ENCODE measurements at places on chromosomes 4 and X.

- DNase-seq = no peak
Observed at GRCh38 chr4:132015321-132015720, 1133.8 kb upstream of the PCDH10 start.

DNA sequence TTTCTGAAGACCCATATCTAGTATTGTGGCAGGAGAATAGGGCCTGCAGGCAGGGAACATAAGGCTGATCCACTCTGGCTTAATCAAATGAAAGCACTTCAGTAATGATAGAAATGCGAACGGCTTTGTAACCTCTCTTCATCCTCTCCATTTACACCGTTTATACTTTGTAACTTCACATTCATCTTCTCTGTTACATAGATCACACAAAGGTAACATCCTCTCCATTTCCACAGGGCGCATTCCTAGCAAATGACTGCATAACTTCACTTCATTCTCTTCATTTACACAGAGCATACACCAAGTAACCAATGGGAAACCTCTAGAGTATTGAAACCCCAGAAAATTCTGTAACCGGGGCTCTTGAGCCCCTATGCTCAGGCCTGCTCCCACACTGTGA, 65.5 kb upstream of the SLC34A2 start:
- DNase-seq = no peak

DNA sequence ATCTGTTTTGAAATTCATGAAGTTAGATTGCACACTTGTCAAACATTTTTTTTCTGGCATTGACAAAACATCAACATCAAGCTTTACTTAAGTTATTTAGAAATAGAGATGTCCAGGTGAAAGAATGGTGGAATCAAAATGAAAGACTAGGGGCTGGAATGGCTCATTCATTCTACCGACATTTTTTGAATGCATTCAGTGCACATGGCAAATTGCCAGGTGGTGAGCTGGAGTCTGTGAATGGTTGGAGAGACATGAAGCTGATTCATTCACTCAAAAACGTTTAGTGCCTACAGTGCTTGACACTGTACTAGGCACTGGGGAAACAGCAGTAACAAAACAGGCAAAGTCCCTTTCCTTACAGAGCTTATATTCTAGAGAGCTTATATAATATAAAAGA, 292.4 kb downstream of the PPP1R2C start:
- no peak for DNase-seq

DNA sequence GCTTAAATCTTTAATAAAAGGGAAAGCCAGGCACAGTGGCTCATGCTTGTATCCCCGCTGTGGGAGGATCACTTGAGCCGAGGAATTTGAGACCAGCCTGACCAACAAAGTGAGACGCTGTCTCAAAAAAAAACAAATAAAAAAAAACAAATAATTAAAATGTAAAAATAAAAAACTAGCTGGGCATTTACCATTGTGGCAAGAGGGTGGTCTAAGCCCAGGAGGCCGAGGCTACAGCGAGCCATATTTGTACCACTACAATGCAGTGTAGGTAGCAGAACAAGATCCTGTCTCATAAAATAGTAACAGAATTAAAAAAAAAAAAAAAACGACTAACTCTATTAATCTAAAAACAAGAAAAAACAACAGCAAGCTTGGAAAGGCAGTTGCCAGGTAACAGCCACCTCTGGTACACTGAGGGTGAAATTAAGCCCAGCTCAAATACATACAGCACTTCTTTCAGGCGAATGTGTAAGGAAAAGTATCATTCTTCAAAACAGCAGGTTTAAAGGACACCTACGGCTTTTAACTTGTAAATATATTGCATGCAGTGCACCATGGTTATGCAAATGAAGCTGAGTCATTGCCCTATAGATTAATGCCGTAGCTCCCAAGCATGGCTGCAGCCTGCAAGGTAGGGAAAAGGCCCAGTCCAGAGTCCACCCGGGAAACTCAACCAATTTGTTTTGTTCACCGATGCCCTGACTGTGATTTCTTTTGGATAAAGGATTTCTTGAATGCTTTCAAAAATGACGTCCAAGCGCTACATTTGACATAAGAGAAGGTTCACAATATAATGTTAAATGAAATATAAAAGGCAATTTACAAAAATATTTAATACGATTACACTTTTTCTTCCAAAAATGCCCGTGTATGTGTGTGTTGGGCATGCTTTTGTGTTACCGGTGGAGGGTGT, 14.5 kb upstream of the TXLNG start:
- no peak for DNase-seq

DNA sequence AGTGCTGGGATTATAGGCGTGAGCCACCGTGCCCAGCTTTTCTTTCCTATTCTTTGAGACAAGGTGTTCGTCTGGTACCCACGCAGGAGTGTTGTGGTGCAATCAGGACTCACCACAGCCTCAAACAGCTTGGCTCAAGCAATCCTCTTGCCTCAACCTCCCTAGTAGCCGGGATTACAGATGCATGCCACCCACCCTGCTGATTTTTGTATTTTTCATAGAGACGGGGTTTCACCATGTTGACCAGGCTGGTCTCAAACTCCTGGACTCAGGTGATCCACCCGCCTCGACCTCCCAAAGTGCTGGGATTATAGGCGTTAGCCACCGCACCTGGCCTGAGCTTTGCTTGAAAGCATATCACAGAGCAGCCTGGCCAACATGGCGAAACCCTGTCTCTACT, 1.5 kb upstream of the CRLF2 start:
- no peak for DNase-seq

- no peak for DNase-seq
Observed at GRCh38 chrX:123189338-123189737, 5.3 kb downstream of the GRIA3 start.

DNA sequence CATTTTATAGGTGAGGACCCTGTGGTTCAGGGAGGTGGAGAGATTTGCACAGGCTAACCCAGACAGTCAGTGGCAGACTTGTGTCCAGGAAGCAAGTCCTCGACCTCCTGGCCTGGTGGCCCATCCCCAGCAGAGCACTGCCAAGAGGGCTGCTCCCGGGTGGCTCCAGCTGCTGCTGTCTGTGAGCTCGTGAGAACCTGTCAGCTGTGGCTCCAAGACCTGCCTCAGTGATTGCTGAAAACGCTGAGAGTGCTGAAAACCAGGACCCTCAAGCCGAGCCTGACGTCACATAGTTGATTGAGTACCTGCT, 74.2 kb downstream of the RTL9 start:
- no peak for DNase-seq

DNA sequence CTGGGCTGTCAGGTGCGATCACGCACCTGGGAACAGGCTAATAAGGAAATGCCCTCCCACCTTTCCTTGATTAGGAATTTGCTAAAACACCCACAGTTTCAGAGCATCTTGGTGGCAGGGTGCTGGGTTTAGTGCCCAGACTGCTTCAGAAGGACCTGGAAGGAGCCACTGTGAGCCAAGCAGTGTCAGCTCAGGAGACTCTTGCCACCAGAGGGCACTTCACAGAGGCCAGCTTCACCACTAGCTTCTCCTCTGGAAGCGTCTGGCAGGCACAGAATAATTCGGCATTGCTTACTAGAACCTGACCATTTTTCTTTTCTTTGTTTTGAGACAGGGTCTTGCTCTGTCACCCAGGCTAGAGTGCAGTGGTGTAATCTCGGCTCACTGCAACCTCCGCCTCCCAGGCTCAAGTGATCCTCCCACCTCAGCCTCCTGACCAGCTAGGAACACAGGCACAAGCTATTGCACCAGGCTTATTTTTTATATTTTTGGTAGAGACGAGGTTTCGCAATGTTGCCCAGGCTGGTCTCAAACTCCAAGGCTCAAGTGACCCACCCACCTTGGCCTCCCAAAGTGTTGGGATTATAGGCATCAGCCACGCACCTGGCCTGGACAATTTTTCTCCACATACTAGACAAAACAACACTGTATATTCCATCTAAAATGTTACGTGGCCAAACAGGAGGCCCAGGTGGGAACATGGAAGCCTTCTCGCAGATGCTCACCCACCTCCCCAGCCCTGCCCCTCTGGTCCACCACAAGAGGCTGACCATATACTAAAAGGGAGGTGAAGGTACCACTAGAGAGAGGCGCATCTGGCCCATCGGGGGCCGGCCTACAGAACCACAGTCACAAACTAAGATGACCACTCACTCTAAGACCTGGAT, 14.1 kb downstream of the NOP14 start:
- DNase-seq = no peak

DNA sequence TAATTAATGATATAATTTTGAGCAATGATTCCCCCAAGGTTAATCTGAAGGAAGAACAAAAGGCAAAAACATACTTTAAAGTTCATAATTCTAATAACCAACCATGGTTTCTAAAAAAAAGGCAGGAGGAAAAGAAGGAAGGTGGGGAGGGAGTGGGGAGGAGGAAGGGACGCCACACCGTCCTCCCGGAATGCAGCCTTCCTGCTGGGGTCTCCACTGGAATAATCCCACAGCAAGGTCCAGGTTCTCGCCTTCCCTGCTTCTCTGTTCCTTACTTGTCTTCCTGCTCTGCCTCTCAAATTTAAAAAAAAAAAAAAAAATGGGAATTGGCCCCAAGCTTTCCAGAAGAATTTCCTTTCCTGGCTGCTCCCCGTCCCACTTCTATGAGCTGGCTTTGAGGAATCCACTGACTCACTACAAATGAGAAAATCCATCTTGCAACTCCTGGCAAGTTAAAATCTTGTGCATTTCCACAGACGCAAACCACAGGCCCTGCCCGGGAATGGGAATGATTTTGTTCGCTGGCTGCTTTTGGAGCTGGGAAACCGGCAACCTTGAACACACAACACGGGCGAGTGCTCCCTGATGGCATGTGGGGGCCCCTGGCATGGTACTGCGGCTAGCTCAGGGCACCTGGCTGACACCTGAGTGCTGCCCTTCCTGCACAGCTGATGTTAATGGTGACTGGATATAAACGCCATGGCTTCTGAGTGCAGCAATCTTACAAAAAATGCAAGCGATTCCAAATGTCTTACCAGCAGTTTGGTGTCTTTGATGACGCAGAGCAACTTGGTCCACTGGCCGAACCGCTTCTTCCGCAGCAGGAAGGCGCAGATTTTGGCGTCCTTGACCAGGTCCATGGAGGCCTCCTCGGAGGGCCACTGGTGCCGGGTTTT, 97.0 kb downstream of the AFAP1 start:
- DNase-seq = no peak

DNA sequence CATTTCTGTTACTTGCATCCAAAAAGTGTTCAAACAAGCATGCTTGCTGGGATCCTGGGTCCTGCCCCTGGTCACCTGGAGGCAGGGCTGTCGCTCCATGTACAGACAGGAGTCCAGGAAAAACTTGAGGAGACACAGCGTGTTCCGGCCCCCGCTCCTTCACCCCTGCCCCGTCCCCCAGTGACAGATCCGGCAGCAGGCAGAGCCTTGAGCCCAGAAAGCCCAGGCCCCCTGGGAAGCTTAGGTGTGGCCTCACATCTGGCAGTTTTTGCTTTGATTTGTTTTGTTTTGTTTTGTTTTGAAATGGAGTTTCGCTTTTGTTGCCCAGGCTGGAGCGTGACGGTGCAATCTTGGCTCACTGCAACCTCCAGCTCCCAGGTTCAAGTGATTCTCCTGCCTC, 67.0 kb downstream of the TRMT44 start:
- no peak for DNase-seq

DNA sequence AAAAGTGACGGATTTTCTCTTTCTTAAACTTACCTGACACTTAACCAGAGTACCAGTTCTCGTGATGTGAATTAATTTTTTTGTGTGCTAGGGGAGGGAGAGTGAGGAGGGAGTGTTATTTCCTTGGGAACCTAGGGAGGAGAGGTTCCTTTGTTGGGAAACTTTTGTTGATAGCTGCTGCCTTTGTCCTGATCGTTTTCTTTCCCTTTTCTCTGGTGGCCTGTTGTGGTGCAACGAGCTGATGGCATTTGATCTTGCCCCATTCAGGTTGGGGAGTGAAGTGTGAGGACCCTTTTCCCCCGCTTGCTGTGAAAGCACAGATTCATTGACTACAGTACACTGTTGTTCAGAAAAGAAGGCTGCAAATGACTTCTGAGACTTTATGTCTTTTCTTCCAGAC, 59.8 kb downstream of the SLC9A6 start:
- no peak for DNase-seq

- DNase-seq = no peak
Observed at GRCh38 chr4:138672393-138672976, 343.1 kb upstream of the NOCT start.

GRCh38 chr4:7978489-7978888, 38.8 kb upstream of the AFAP1 start:
- DNase-seq = no peak

DNA sequence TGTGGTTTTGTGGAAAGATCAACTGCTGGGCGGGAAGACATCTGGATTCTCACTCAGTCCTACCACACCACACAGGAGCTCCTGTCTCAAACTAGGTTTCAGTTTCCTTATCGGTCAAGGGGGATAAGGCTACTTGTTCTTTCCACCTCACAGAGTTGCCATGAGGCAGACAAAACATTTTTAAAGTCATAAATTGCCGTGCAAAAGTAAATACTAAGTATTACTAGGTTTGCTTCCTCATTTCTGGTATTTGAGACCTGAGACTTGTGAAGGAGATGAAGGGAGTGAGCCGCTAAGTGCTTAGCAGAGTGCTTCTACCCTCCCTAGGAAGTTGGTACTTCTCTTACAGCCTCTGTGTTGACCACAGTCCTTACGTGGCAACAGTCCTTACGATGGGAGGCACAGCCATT, 1.5 kb downstream of the LAP3 start:
- DNase-seq = no peak

DNA sequence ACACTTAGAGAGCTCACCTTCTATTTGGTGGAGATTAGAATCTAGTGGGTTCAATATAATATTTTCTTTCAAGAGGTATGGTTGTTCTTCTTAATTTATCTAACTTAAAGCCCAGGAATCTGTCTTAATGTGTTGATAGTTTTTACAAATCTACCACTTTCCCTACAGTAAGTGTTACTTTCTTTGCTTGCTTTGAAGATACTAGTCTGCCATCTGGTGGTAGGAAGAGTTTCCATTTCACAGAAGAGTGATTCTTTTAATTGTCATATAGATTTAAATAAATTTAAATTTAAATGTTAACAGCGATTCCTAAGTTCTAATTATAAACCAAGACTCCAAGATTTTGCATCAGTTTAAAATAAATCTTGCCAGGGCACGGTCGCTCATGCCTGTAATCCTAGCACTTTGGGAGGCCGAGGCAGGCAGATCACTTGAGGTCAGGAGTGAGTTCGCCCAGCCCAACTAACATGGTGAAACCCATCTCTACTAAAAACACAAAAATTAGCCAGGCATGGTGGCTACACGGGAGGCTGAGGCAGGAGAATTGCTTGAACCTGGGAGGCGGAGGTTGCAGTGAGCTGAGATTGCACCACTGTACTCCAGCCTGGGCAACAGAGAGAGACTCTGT, 43.5 kb downstream of the NUDT9 start:
- DNase-seq = no peak

DNA sequence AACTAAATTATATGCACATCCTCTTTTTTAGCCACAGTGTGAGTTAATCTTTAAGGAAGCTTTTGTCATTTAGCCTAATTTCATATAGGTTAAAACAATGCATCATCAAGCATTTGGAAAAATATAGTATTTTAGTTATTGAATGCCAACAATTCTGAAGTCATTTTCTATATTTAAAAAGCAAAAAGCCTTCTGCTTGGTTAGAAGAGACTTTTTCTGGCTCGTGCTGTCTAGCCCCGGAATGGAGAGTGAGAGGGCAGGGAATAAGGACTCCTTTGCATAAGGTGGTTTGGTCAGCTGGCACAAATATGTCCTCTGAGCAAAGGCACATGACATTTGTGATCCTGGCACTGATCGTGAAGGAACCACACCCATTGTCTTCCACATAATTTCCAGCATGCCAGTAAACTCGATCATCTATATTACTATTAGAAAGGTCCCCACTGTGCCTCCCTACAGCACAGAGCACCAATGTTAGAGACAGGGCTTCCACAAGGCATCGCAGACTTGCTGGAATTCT, 393.7 kb upstream of the INTU start:
- no peak for DNase-seq

GRCh38 chr4:38621831-38622230, 42.2 kb upstream of the KLF3 start:
- DNase-seq = no peak

GRCh38 chr4:168744021-168744420, 247.2 kb downstream of the PALLD start:
- no peak for DNase-seq

Data from anterior cingulate cortex (tissue), 58 donors.